ENCODE measurements at places on chromosomes 7 and 10.
A peak's percentile ranks its signal among the peaks of the same experiment; 100 is the strongest.

GRCh38 chr10:70490142-70490541 lies 11.6 kb downstream of the PALD1 start:
- no peak for DNase-seq

- no peak for DNase-seq
These were observed 49.4 kb downstream of the CXCL12 start for GRCh38 chr10:44335330-44336021.

DNA sequence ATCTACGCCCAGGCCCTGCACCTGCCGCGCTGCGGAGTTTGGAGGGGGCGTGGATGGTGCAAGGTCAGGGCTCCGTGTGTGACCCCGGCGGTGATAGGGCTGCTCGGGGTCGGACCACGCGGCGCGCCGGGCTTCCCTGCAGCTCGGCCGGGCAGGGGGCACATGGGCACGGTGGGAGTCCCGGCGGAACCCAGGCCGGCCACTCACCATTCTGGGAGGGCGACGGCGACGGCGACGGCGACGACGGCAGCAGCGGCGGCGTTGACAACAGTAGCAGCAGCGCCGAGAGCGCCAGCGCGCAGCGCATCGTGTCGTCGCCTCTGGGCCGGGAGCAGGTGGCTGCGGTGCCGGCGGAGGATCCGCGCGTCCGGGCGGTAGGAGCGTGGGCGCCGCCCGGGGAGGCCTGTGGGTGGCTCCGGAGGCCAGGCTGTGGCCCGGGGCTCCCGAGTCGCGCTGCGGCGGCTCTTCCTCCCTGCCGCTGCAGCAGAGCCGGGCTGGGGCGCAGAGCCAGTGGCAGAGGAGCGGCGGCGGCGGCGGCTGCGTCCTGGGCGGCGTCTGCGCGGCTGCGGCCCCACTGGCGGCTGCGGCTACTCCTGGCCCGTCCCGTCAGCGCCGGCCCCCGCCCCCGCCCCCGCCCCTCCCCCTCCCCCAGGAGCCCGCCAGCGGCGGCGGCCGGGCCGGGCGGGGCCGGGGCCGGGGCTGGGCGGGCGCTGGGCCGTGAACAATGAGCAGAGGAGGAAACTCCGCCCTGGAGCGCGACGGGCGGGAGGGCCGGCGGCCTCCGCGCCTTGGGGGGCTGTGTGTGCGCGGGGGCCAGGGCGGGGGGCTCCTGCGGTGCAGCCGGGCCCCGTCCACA lies at the start of gene PODXL:
Gene PODXL, minus strand, starts transcription at position 576 of the 856 bp plus-strand sequence. Its CDS starts 269 bp downstream, at position 307.
- DNase-seq, result peak; percentile 21

GRCh38 chr7:38070718-38071117 lies 107.3 kb upstream of the STARD3NL start:
- DNase-seq, result no peak

DNA sequence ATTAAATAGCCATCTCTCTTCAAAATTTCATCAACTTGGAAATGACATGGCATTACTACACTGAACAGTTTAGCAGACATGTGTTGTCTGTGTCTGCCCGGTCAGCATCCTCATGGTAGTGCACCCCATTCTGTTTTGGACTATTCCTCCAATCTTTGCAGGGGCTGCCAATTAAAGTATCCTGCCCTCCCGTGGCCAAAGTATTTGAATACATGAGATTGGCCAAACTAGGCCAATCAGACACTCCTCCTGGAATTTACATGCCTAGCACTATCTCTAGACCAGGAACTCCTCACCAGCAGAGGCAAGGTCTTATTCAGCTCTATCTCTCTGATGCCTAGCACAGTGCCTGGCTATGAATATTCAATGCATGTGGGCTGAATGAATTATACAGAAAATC lies 4.4 kb downstream of the SHTN1 start:
- DNase-seq, result no peak

DNA sequence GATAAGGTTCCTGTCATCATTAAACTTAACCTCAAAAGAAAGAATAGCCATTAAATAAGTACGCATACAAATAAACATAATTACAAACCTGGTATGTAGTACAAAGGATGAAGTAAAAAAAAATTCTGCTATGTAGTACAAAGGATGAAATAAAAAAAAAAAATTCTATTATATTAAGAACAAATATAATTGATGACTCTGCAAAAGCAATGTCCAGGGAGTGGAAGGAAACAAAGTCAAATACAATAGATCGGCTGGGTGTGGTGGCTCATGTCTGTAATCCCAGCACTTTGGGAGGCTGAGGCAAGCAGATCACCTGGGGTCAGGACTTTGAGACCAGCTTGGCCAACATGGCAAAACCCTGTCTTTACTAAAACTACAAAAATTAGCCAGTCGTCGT lies 56.9 kb downstream of the ABI1 start:
- no peak for DNase-seq

DNA sequence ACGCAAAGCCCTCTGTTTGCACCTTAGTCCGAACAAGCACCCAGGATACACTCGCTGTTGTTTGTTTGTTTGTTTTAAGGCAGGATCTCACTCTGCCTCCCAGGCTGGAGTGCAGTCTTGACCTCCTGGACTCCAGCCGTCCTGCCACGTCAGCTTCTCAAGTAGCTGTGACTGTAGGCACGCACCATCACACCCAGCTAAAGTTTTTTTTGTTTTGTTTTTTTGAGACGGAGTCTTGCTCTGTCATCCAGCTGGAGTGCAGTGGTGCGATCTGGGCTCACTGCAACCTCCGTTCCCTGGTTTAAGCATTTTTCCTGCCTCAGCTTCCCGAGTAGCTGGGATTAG lies 76.8 kb downstream of the CTBP2 start:
- DNase-seq, result no peak

GRCh38 chr10:98332623-98333269 lies 64.8 kb upstream of the LOXL4 start:
- DNase-seq, result no peak

GRCh38 chr7:25686493-25686892 lies 458.2 kb upstream of the NPVF start:
- no peak for DNase-seq

GRCh38 chr10:8039321-8039881 lies 15.1 kb upstream of the GATA3 start:
- no peak for DNase-seq

- no peak for DNase-seq
These were observed 128.4 kb upstream of the RSU1 start for GRCh38 chr10:16945593-16945992.

All from stimulated activated CD4-positive, alpha-beta T cell treated with anti-CD3 and anti-CD28 coated beads, Interleukin-15, amount 100 ng/mL, for 1 hour (primary cell).